ENCODE measurements at places on chromosomes 16 and 17. TPM values are rescaled to one million over a fixed set of nuclear protein-coding genes. Genes with fewer than 3 reads are reported as not detected.

TTLL6 gene
- total RNA-seq: not detected

PDIA2 gene
- 4.7 TPM for total RNA-seq

SEZ6L2 gene
- 0.91 TPM for total RNA-seq

P2RX5 gene
- 9.9 TPM for total RNA-seq

DCTN5 gene
- total RNA-seq: 40.2 TPM

- no peak for DNase-seq
Observed at GRCh38 chr16:21277045-21277926, 804 bp downstream of the CRYM start.

GRCh38 chr17:79298799-79299198 lies 224.2 kb downstream of the ENGASE start:
- no peak for DNase-seq

DNA sequence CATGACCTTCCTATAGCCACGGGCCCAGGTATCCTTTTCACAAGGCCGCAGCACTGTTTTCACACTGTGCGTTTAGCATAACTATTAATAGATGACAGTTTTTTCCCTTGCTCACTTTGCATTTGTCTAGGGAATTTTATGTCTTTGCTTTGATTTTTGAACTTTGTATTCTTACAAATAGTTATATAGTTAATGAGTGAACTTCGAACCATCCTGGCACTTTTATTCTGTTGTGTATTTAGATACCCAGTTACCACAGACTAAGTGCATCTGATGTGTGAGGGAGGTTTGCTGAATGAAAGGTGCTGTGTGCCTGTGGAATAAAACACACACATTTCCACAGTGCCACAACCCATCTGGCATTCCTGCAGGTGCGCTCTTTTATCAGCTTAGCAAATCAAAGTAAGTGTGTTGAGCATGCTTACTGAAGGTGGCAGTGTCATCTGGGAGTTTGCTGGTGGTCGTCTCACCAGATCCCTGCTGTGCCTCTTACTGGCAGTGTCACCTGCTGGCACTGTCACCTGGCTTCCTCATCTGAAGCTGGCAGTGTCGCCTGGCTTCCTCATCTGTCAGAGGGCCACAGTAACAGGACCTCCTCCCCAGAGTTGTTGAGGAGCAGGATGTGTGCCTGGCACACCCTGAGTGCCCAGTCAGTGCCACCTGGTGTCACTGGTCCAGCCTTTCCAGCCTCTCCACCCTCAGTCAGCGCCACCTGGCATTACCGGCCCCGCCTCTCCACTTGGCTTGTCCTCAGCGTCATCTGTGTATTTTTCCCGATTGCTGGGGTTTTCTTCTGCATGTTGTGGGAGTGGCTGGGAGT lies 37.6 kb downstream of the USP10 start:
- no peak for DNase-seq

GRCh38 chr16:66469291-66469946 lies 42.3 kb downstream of the BEAN1 start:
- no peak for DNase-seq

DNA sequence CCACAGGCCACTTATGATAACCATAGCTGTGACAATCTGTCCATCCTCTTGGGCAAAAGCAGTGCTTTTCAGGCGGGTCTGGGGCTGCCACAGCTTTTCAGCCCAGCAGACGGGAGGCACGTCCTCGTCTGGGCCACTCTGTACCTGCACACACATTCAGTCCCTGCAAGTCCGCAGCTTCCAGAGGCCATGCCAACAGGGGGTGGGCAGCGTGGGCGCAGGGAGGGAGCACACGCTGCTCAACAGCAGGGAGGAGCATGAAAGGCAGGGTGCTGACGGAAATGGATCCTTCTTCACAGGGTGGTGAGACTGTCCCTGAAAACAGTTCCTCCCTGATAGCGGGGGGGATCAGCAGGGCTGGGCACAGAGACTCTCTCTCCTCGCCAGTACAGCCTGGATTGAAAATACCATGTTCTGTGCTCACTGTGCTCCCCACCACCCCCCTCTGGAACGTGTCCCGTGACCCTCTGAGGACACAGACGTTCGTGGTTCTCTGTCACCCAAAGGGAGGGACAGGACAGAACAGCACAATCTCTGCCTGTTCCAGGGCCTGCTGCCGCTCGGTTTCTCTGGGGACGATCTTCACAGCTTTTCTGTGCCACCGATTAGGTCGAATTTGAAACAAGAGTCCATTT lies 41.7 kb downstream of the PEMT start:
- DNase-seq: no peak

DNA sequence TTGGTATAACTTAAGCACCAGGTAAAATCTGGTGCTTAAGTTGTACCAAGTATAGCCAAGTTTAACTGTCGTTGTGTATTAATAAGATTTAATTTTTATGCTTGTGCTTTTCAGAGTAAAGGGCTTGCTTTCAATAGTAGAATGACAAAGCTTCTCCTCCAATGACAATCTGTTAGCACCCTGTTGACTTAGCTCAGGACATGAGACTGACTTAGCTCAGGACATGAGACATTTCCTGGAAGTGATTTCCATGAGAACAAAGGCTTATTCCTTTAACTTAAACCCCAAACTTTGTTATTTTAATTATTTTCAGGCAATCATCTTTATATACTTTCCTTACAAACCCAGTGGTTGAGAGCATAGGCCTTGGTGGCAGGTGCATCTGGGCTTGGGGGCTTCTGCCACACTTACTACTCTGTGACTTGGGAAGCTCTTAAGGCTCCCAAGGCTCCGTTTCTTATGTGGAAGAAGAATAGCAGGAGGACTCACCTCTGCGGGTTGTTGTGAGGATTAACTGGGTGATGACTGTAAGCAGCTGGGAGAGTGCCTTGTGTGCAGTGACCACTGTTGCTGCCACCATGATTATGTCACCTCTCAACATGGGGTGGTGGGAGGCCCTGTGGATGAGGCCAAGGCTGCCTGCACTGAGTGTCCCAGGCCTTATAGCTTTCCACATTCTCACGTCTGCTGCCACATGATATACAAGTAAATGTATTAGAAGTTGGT lies 59.4 kb upstream of the CMIP start:
- no peak for DNase-seq

DNA sequence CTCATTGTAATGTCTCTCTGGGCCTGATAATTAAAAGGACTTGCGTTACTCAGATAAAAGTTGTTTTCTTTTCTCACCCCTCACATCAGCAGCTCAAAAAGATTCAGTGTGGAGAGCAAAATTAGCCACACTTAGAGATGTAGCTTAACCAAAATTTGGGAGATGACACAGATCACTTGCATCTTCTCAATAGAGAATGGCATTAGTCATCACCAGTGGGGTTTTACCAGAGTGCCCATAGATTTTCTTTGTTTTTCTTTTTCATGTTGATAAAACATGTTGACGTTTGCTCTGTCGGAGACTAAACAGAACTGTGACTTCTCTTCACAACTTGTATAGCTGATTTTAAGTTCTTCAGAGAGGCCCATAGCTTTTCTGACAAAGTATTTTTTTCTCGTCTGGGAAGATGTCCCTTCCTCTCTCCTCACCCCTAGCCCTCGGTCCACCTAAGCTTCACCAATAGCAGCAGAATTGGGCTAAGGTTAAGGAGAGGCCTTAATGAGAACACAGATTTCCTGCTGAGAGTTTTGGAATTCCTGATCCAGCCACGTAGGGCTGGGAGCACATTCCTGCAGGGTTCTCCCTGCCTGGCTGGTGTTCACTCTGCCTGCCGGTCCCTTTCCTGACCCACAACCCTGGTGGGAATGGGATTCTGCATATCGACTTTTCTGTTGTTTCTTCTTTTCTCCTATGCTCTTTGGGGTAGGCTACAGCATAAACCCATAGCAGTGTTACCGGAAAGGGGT lies 92.6 kb downstream of the CACNG3 start:
- no peak for DNase-seq

- no peak for DNase-seq
Observed at GRCh38 chr17:3505008-3505407, 29.2 kb downstream of the ASPA start.

DNA sequence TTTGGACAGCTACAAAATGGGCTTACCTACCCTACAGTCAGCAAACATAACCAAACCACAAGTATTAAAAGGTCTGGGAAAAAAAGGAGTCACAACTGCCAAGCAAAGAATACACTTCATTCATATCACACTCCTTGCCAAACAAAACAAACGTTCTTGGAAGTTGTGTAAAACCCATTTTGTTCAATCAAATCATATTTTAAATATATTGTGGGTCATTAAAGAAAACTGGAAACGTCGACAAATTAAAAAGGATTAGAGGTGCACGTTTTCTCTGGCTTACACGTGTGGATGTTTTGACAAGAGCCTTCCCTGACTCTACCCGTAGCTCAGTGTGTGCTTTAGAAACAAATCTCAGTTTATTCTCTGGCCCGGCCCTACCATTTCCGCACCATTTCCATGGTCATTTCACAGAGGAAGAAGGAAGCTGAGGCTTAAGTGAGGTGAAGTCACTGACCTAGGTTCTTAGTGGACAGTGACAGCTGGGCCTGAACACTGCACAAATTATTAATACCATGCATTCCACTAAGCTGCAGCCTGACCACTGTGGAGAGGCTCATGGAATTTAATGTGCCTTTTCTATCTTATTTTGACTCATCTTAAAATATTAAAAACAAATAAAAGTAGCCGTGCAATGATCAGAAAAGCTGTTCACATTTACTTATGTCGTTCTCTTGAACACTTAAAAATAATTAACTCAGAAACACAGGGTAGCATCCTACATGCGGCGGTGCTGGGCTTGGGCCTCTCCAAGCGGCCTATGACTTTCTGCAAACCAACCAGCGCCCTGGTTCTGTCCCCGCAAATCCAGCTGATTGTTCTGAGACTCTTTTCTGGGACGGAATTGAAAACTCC lies 968 bp downstream of the CEP112 start:
- DNase-seq: peak; percentile 7

DNA sequence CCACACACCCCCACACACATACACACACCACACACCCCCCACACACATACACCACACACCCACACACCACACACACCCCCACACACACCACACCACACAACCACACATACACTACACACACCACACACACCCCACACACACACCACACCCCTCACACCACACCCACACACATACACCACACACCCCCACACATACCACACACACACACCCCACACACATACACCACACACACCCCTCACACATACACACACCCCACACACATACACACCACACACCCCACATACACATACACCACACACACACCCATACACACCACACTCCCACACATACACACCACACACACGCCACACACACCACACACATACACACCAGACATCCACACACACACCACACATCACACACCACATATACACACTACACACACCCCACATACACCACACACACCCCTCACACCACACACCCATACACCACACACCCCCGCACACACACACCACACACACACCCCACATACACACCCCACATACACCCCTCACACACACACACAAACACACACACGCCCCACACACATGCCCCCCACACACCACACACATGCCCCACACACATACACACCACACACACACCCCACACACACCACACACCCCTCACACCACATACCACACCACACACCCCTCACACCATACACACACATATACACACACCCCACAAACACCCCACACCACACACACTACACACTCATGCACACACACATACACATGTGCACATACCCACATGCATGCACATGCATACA lies 25.9 kb upstream of the GSG1L start:
- no peak for DNase-seq

DNA sequence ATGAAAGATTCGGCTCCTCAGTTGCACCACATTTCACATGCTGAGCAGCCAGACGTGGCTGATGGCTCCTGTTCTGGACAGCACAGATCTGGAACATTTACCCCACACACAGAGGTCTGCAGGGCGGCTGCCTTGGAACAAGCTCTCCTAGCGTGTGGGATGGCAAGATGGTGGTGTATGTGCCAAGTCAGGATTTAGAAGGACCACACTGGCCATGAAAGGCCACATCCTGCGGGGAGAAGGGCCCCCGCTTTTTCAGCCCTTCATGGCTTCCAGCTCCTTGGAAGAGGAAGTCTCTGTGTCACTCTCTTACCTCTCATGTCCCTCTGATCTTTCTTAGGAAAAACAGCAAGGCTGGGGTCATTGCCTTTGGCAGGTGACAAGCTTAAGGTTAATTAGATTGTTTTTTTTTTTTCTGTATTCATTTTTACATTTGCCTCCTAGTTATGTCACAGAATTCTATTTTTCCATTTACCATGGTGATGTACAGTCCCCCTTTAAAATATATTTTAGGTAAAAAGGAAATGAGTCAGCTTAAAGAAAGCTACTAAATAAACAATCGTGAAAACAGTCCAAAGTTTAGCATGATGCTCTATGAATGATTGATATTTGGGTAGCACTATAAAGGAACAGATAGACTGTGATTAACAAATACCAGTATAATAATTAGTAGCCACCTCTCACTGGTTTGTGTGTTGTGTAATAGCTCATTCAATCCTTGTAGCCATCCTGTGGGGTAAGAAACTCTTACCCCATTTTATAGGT lies 396.6 kb downstream of the CPPED1 start:
- no peak for DNase-seq

DNA sequence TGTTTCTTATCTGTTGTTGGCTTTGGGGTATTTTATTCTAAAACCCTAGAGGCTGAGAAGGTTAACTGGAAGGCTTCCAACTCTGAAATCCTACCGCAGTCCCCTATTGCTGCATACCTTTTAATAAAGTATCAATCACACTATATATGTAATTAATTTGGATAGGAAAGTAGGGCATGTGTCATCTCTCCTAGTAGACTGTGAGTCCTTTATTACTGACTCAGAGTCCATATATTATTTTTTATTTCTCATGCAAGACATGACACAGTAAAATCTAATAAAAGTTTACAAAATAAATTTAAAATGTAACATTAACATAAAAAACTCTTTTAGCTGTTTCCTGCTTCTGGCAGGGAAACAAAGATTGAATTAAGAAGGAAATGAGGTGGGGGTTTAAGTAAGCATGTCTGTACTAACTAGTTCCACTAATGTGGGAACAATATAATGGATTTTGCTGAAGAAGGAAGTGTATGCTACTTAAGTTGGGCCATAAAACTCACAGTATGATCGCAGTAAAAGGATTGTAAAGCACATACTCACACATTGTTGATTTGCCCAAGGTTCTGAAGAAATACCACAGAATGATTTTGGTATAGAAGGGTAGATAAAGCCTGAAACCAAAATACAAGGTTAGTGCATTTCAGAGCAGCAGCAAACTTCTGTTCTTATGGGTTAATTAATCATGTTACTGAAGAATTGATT lies 97.6 kb upstream of the HLF start:
- no peak for DNase-seq

DNA sequence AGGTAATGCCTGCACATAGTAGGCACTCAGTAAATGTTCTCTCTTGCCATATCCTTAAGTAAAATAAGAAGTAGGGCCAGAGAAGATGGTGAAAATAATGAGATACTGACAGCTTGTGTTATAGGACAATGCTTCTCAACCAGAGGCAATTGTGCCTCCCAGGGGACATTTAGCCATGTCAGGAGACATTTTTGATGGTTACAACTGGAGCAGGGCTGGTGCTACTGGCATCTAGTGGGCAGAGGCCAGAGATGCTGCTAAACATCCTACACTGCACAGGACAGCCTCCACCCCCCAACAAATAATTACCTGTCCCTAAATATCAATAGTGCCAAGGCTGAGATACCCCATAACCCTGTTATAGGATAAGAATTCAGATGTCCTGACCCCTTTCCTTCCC lies 1.7 kb downstream of the RAD51D start:
- no peak for DNase-seq

- no peak for DNase-seq
Observed at GRCh38 chr17:82684228-82684841, 14.2 kb downstream of the RAB40B start.

- DNase-seq: no peak
Observed at GRCh38 chr16:11685844-11686618, 17.8 kb downstream of the SNN start.

GRCh38 chr17:40094874-40095273 lies 5.5 kb downstream of the NR1D1 start:
- no peak for DNase-seq

GRCh38 chr16:27980076-27980775 lies 83.3 kb downstream of the GSG1L start:
- no peak for DNase-seq

Data from heart right ventricle (tissue), 16 donors.